ENCODE measurements at places on chromosomes 5 and 9. TPM values are rescaled to one million over a fixed set of nuclear protein-coding genes. Genes with fewer than 3 reads are reported as not detected.

Gene GNA14
- 0.22 TPM for total RNA-seq

Gene SNAPC3
- 43.5 TPM for total RNA-seq

Gene TRMO
- total RNA-seq = 11.6 TPM

Gene LRRC70
- 1.7 TPM for total RNA-seq

Gene CAMK4
- total RNA-seq = 11.7 TPM

Gene DHX29
- 23.7 TPM for total RNA-seq

Gene SARDH
- 13.9 TPM for total RNA-seq

Gene PCDHB11
- 6.4 TPM for total RNA-seq

Gene SOX30
- total RNA-seq = not detected

Gene NR2F1
- 19.7 TPM for total RNA-seq

Gene CORO2A
- 5.9 TPM for total RNA-seq

Gene NUDT12
- total RNA-seq = 14.1 TPM

Gene GFI1B
- not detected for total RNA-seq

Gene CANX
- total RNA-seq = 487 TPM

Gene TPM2
- total RNA-seq = 294 TPM

Gene THBS4
- 17.3 TPM for total RNA-seq

Gene PRSS3
- not detected for total RNA-seq

Gene ABLIM3
- 0.27 TPM for total RNA-seq

Gene DRD1
- 0.40 TPM for total RNA-seq

Gene HSPB3
- not detected for total RNA-seq

Gene IL4
- not detected for total RNA-seq

Gene CCDC192
- 2.1 TPM for total RNA-seq

Gene IFNK
- not detected for total RNA-seq

Gene OLFML2A
- total RNA-seq = 37.4 TPM

Gene ADAMTSL1
- 45.2 TPM for total RNA-seq

Gene PDE6A
- 0.18 TPM for total RNA-seq

Gene ADAMTS12
- 13.5 TPM for total RNA-seq

Gene PITX1
- total RNA-seq = 80.2 TPM

Gene MLANA
- not detected for total RNA-seq

Gene PALM2AKAP2
- 39.7 TPM for total RNA-seq

Gene NACC2
- total RNA-seq = 18.4 TPM

Gene ZBTB26
- total RNA-seq = 16.2 TPM

Gene UNC5A
- 0.11 TPM for total RNA-seq

Gene MTRR
- total RNA-seq = 40.5 TPM

Gene UGT3A1
- not detected for total RNA-seq

Gene MARCOL
- total RNA-seq = not detected

Gene CENPH
- 14.8 TPM for total RNA-seq

Gene GRXCR2
- not detected for total RNA-seq

Gene GRM6
- not detected for total RNA-seq

Gene QRFP
- total RNA-seq = not detected

Gene OR1J2
- not detected for total RNA-seq

Gene RAD23B
- 101 TPM for total RNA-seq

Gene PROB1
- total RNA-seq = 1.6 TPM

Gene SEMA5A
- 20.0 TPM for total RNA-seq

Gene CDO1
- total RNA-seq = 13.1 TPM

Gene DUSP1
- total RNA-seq = 126 TPM

Gene PCDHGC5
- total RNA-seq = 2.6 TPM

Gene LHX3
- not detected for total RNA-seq

Data from mesothelial cell of epicardium (in vitro differentiated cells).